ENCODE measurements at places on chromosomes 2 and 18.

- no peak for DNase-seq
Measured at GRCh38 chr18:55115606-55116005, 156.3 kb upstream of the CCDC68 start.

DNA sequence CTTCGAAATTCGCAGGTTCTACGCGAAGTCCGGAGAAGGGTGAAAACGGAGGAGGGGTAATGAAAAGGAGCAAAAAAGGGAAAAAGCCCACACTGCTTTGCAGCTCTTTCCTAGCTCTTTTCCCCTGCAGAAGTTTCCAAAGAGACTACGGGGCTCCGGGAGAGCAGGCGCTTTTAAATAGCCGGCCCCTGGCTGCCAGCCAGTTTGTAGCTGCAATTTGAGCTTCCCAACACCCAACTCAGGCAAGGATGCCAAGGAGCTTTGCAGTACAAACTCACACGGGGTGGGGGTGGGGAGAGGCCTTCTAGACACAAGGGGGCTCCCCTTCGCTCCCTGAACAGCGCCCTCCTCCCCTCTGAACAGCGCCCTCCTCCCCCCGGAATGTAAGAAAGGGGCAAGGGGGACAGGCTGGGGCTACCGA, at the start of gene IGFBP5:
Gene IGFBP5 (minus strand): TSS at position 149 of the 421 bp plus-strand sequence. CDS start 774 bp downstream, outside the sequence.
- DNase-seq, result peak; percentile 96

GRCh38 chr2:9998916-9999654, 44.3 kb upstream of the KLF11 start:
- peak; percentile 53 for DNase-seq

- no peak for DNase-seq
Measured at GRCh38 chr2:197191940-197192322, 118.6 kb downstream of the ANKRD44 start.

DNA sequence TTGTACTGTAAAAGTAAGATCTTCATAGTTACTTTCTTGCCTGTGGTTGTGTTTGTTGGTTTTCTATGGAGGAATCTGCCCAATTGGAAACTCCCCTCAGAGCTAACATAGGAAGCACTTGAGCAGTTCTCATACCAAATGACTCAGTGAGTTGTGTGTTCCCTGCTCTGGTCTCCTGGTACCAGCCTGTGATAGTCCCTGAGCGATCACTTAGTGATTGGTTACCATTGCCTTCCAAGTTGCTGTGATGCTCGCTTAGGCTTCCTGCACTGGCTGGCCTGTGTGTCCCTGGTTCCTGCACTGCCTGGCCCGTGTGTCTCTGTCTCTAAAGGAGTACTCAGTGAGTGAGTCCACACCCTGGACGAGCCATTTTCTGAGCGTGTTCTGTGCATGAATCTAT, 133.0 kb downstream of the MAP4K4 start:
- DNase-seq, result no peak

GRCh38 chr2:157326698-157327097, 1.1 kb upstream of the ERMN start:
- no peak for DNase-seq

GRCh38 chr2:156784020-156784701, 348.0 kb downstream of the GPD2 start:
- DNase-seq, result no peak

DNA sequence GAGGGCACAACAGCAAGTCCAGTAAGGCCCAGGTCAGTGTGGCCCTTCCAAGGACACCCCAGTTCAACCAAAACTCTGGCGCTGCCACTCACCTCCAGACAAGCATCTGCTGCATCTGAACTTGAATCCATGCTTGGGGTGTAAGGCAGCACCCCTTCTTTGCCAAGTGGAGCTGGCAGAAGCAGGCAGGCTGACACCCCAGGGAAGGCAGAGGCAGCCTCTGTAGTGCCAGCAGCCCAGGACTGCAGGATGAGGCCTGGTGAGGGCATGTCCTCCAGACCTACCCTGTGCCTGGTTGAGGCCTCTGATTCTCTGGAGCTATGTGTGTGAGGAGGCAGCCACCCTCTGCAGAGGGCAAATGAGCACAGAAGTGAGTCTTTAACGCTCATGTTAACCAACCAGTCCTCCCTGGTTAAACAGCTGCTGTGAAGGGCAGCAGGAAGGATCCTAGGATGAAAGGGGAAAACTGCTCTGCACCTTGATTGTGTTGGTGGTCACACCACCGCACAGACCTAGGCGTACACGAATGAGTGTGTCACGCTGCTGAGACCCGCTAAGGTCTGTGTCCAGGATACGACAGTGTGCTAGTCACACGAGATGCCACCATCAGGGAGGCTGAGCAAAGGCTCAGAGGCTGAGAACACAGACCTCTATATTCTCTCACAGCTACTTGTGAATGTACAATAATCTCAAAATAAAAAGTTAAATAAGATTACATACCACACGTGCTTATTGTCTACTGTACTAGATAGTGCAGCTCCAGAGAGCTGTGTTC, 2.2 kb downstream of the PARD6G start:
- no peak for DNase-seq

GRCh38 chr2:55045780-55046179, 4.5 kb downstream of the RTN4 start:
- DNase-seq, result no peak

GRCh38 chr2:27245626-27246025, 17.2 kb downstream of the SLC30A3 start:
- DNase-seq, result no peak

GRCh38 chr2:225472161-225472560, 72.7 kb downstream of the NYAP2 start:
- no peak for DNase-seq

- no peak for DNase-seq
Measured at GRCh38 chr2:38661306-38661705, 4.6 kb upstream of the GALM start.

- no peak for DNase-seq
Measured at GRCh38 chr2:35343135-35343534, 1012.4 kb upstream of the CRIM1 start.

GRCh38 chr2:168804214-168804613, 1.8 kb downstream of the NOSTRIN start:
- no peak for DNase-seq

- no peak for DNase-seq
Measured at GRCh38 chr2:182581196-182581935, 134.7 kb upstream of the DNAJC10 start.

GRCh38 chr18:35876243-35876642, 96.2 kb upstream of the RMP24 start:
- no peak for DNase-seq

All from left forelimb (tissue), 1 donor.